ENCODE measurements at places on chromosomes 11 and 22.

- H3K27me3 ChIP-seq: no peaks in the 10 kb centered on the region
- H3K4me3 ChIP-seq: no peak overlapping the region
- no peaks in the 10 kb centered on the region for H3K4me1 ChIP-seq
- no peaks in the 10 kb centered on the region for H3K36me3 ChIP-seq
Observed at GRCh38 chr11:10725114-10725906, 25.7 kb upstream of the CTR9 start.

DNA sequence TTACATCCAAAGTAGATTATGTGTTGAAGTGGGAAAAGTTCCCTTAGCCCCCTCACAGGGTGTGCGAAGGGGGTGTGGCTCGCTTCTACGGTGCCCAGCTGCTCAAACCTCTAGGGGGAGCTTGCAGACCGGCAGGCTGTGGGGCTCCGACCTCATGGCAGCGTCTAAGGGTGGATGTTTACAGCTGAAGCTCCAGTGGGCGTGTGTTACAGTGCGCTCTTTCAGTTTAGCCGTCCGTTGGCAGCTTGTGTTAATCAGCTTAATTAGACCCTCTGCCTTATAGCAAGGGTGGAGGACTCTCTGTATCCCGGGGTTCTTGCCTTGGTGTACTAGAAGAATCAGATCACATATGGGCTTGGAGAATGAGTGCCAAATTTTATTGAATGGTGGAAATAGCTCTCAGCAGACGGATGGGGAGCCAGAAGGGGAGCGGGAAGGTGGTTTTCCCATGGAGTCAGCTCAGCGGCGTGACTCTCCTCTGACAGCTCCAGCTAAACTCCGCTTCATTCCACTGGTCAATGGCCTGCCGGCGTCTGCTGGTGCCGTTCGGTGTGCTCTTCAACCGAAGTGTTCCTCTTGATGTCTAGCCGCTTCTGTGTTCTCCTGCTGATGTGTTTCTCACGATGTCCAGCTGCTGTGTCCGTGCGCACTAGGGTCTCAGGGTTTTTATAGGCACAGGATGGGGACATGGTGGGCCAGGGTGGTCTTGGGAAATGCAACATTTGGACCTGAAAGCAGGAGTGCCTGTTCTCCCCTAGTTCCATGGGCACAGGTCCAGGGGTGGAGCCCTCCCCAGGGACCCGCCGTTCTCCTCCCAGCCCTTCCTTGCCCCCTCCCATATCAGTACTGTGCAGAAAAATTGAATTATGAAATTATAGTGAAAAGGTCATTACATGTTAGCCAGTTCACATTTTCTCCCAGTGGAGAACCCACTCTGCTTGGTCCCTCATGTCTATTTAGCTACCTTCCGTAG lies 28.6 kb upstream of the OR10G7 start:
- no peak overlapping the region for H3K27ac ChIP-seq
- peak overlapping the region; percentile 14 for H3K4me3 ChIP-seq
- no peaks in the 10 kb centered on the region for H3K27me3 ChIP-seq
- peaks cover 17% of the 10 kb centered on the region for H3K4me1 ChIP-seq
- DNase-seq: peak; percentile 87

DNA sequence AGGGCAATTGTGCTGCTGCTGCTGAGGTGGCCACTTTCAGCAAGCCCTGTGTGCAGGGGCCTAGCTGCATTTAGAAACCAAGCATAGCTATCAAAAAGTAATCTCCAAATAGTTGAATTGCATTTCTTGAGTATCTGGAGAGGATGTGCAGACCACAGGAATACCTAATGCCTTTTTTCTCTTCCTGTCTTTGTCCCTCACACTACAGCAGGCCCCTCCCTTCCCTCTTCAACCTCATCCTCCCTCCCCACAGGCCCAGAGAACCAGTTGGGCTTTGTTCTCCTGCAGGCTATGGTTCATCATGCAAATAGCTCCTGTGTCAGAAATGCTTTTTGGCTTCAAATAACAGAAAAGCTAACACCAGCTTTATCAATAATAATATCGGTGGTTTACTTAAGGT lies 47.7 kb downstream of the DKK3 start:
- H3K4me1 ChIP-seq: peaks cover 18% of the 10 kb centered on the region
- H3K36me3 ChIP-seq: peaks cover 32% of the 10 kb centered on the region
- no peaks in the 10 kb centered on the region for H3K27me3 ChIP-seq
- no peak overlapping the region for H3K27ac ChIP-seq
- no peak overlapping the region for H3K4me3 ChIP-seq

DNA sequence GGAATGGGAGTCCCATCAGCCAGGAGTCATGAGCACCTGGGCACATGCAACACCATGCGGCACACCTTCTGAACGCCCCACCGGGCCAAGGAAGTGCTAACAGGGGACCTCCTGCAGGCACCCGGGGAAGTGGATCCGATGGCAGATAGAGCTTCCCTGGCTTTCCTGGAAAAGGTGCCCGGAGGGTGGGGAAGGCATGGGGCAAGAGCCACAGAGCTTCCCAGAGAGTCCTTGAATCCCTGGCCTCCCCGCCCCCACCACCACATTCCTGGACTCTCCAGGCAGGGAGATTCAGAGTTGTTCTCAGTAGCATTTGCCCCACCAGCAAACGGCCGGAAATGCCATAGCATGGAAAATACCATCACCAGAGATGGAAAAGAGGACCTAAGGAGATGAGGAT lies 8.3 kb downstream of the TRIM29 start:
- no peak overlapping the region for H3K27ac ChIP-seq
- H3K36me3 ChIP-seq: no peaks in the 10 kb centered on the region
- DNase-seq: no peak
- no peaks in the 10 kb centered on the region for H3K4me1 ChIP-seq

- no peaks in the 10 kb centered on the region for H3K27me3 ChIP-seq
- H3K36me3 ChIP-seq: no peaks in the 10 kb centered on the region
- peak; percentile 65 for DNase-seq
Observed at GRCh38 chr11:12537778-12538401, 136.3 kb upstream of the TEAD1 start.

DNA sequence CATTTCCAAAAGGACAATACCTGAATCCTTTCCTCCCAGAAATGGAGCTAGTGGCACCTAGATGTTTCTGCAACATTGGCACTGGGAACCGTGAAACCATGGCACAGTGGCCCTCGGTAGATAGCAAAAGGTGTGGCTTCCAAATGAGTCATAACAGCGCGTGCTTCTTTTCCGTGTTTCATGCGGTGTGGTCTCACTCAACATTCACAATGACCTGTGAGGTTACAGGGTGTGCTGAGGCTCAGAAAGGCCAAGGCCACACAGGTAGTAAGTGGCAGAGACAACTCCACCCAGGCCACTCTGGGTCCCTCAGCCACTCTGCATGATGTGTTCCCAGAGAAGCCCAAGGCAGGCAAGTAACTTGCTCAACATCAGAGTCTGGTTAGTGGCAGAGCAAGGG lies 67.4 kb downstream of the TP53I11 start:
- no peaks in the 10 kb centered on the region for H3K36me3 ChIP-seq
- H3K27me3 ChIP-seq: peaks cover under 1% of the 10 kb centered on the region
- H3K4me1 ChIP-seq: no peaks in the 10 kb centered on the region
- no peak overlapping the region for H3K4me3 ChIP-seq
- peak; percentile 43 for DNase-seq
- no peak overlapping the region for H3K27ac ChIP-seq

GRCh38 chr11:65559951-65560537 lies 1.9 kb upstream of the LTBP3 start:
- peak overlapping the region; percentile 96 for H3K27ac ChIP-seq
- H3K4me3 ChIP-seq: no peak overlapping the region
- H3K36me3 ChIP-seq: no peaks in the 10 kb centered on the region
- DNase-seq: peak; percentile 71

GRCh38 chr22:29014773-29015172 lies 46.9 kb downstream of the C22orf31 start:
- no peak for DNase-seq
- H3K27me3 ChIP-seq: no peaks in the 10 kb centered on the region
- H3K27ac ChIP-seq: no peak overlapping the region

GRCh38 chr11:134749040-134749839 lies 337.2 kb upstream of the B3GAT1 start:
- H3K36me3 ChIP-seq: no peaks in the 10 kb centered on the region
- H3K27ac ChIP-seq: no peak overlapping the region
- H3K4me1 ChIP-seq: no peaks in the 10 kb centered on the region
- H3K4me3 ChIP-seq: no peak overlapping the region
- peaks cover 29% of the 10 kb centered on the region for H3K27me3 ChIP-seq
- no peak for DNase-seq

DNA sequence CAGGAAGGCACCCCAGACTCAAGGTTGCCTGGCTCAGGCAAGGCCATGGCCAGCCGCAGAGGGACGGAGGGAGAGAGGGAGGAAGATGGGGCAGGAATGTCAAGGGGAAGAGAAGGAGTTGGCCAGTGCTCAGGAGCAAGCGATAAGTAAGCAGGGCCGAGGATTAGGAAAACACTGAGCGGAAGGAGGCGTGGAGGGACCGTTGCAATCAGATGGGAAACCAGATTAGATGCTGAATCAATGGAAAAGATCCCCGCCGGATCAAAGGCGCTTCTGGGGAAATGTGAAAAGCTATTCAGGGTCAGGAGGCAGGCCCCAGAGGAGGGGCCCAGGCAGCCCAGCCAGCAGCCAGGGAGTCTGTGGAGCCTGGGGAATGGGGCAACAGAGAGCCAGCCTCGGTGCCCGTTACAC lies 26.6 kb upstream of the MYEOV start:
- no peak overlapping the region for H3K27ac ChIP-seq
- DNase-seq: no peak

DNA sequence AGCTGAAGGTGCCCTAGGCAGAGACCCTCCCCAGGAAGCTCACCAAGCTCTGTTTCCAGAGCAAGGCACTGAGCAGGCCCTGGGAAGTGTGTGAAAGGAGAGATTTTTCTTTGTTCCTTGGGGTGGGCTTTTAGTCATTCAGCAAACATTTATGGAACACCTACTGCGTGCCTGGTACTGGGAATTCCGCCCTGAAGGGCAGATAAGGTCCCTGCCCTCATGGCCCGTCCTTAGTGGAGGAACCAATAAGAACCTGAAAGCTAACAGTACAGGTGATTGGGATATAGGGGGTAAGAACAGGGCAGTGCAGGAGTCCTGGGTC lies 3.9 kb downstream of the TMEM134 start:
- H3K4me1 ChIP-seq: peaks cover 37% of the 10 kb centered on the region
- peak overlapping the region; percentile 90 for H3K27ac ChIP-seq
- peak; percentile 51 for DNase-seq
- no peaks in the 10 kb centered on the region for H3K36me3 ChIP-seq

- H3K36me3 ChIP-seq: no peaks in the 10 kb centered on the region
- H3K27ac ChIP-seq: no peak overlapping the region
- no peak overlapping the region for H3K4me3 ChIP-seq
- no peaks in the 10 kb centered on the region for H3K27me3 ChIP-seq
- DNase-seq: no peak
- no peaks in the 10 kb centered on the region for H3K4me1 ChIP-seq
Observed at GRCh38 chr11:85540181-85540580, 87.0 kb downstream of the DLG2 start.

DNA sequence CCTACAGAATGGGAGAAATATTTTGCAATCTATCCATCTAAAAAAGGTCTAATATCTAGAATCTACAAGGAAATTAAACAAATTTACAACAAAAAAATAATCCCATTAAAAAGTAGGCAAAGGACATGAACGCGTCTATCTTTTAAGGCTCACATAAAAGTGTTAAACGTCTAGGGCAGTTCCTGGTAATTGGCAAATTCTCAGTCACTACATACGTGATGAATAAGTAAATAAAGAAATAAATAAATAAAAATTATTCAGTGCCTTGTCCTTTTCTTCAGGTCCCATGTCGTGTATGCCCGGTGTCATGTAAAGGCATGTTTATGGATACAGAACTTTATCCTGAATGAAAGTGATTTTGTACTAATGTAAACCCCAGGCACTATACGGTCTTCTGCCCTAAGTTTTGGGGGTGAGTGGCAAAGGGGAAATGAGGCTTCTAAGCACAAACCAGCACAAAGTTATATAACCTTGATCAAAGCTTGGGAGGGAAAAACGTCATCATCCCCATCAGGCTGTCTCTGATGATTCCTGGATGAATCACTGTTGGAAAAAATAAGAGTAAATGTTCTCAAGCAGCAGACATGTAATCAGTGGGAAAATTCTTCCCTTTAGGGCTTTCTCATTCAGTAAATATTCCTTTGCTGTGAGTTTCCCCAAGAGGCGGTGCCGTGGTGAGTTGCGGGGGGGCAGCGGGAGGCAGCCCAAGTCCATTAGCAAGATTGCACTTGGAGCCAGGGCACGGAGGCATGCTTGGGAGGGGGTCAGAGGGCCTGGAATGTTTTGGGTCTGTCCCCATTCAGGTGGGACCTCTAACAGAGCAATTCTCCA lies 30.4 kb upstream of the MICAL2 start:
- H3K27ac ChIP-seq: peak overlapping the region; percentile 73
- no peaks in the 10 kb centered on the region for H3K36me3 ChIP-seq
- peaks cover 7% of the 10 kb centered on the region for H3K4me1 ChIP-seq
- H3K27me3 ChIP-seq: no peaks in the 10 kb centered on the region
- peak; percentile 78 for DNase-seq

DNA sequence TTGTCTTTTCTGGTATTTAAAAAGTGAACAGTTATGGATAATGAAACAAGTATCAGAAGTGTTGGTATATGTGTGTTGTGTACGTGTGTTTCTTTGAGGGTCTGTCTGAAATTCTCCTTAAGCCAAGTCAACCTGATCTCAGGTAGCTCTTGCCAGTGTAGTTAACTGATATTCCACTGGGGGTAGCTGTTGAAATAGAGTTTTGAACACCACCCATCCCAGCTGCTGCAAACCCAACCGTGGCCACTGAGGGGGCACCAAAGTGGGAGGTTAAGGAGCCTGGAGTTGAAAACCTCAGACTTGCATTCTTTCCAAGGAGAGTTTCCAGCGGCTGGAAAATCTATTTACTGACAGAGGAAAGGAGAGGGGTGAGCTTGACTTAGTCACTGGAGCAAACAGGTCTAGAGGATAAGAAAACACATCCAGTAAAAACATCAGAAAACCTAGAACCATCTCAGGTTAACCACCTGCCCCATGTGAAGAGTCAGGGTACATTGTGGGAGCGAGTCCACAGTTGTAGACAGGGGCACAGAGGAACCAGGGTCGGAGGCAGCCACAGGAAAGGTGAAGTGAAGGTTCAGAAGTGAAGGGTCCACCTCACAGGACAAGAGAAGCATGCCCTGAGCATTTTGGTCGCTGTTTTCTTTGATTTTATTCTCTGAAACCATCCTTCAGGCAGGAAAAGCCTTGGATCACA lies 8.8 kb upstream of the CUL5 start:
- H3K36me3 ChIP-seq: no peaks in the 10 kb centered on the region
- no peak for DNase-seq
- no peak overlapping the region for H3K4me3 ChIP-seq
- no peak overlapping the region for H3K27ac ChIP-seq

DNA sequence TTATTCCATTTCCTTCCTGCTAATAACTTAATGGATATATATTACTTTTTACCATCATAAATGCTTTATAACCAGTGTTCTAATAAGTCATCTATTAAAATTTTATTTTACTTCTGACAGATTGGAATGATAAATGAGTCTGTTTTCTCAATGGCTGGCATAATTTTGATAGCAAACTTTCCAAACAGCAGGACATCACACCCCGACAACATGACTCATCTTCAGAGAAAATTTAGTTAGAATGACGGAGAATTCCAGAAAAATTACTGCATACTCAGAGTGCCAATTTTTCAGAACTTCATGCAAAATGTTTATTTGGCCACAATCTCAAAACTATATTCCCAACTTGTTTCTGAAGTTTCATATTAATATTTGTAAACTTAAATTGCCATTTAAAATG lies 174.4 kb downstream of the SWAP70 start:
- no peak overlapping the region for H3K27ac ChIP-seq
- DNase-seq: no peak
- H3K36me3 ChIP-seq: peaks cover 32% of the 10 kb centered on the region
- no peaks in the 10 kb centered on the region for H3K4me1 ChIP-seq

GRCh38 chr22:19548964-19549363 lies 24.8 kb upstream of the CLDN5 start:
- H3K27ac ChIP-seq: no peak overlapping the region
- H3K27me3 ChIP-seq: peaks cover 8% of the 10 kb centered on the region
- no peak for DNase-seq
- peaks cover 10% of the 10 kb centered on the region for H3K4me1 ChIP-seq
- no peak overlapping the region for H3K4me3 ChIP-seq
